ENCODE measurements at places on chromosomes 7 and 10. TPM values are rescaled to one million over a fixed set of nuclear protein-coding genes. Genes with fewer than 3 reads are reported as not detected.

TUBB8 gene
- not detected for total RNA-seq

ZNF365 gene
- total RNA-seq = 1.7 TPM

ANKRD1 gene
- total RNA-seq = not detected

GRCh38 chr7:128352636-128353035 is 8.9 kb downstream of the PRRT4 start:
- H3K36me3 ChIP-seq = no peaks in the 10 kb centered on the region
- H3K27me3 ChIP-seq = no peaks in the 10 kb centered on the region
- no peak overlapping the region for H3K4me3 ChIP-seq
- H3K4me1 ChIP-seq = no peaks in the 10 kb centered on the region
- no peak overlapping the region for H3K27ac ChIP-seq
- DNase-seq = no peak

- H3K36me3 ChIP-seq = no peaks in the 10 kb centered on the region
- H3K4me1 ChIP-seq = no peaks in the 10 kb centered on the region
- H3K4me3 ChIP-seq = no peak overlapping the region
Measured at GRCh38 chr10:117552156-117552631, 9.6 kb downstream of the EMX2 start.

DNA sequence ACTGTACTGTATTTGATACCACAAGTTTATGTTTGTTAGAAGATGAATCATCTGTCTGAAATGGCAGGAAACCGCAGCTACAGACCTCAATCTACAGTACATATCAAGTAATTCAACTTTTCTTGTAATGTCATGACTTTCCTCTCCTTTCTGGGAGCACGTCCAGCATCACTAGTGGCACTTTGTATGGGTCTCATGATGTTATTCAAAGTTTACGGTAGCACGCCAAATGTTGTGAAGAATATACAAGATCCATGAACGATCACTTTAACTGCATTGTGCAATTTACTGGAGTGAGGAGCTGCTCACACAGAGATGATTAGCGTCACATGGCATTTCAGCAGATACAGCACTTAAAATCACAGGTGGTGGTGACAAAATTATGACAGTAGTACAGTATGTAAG is 257.8 kb upstream of the GNAI1 start:
- no peak overlapping the region for H3K4me3 ChIP-seq
- no peaks in the 10 kb centered on the region for H3K4me1 ChIP-seq
- DNase-seq = no peak
- no peak overlapping the region for H3K27ac ChIP-seq
- no peaks in the 10 kb centered on the region for H3K36me3 ChIP-seq
- H3K27me3 ChIP-seq = no peaks in the 10 kb centered on the region

- DNase-seq = no peak
- no peaks in the 10 kb centered on the region for H3K36me3 ChIP-seq
- no peak overlapping the region for H3K4me3 ChIP-seq
- H3K27ac ChIP-seq = no peak overlapping the region
Measured at GRCh38 chr10:94088926-94089381, 95.2 kb downstream of the PLCE1 start.
